ENCODE measurements at places on chromosomes 3 and 15.

DNA sequence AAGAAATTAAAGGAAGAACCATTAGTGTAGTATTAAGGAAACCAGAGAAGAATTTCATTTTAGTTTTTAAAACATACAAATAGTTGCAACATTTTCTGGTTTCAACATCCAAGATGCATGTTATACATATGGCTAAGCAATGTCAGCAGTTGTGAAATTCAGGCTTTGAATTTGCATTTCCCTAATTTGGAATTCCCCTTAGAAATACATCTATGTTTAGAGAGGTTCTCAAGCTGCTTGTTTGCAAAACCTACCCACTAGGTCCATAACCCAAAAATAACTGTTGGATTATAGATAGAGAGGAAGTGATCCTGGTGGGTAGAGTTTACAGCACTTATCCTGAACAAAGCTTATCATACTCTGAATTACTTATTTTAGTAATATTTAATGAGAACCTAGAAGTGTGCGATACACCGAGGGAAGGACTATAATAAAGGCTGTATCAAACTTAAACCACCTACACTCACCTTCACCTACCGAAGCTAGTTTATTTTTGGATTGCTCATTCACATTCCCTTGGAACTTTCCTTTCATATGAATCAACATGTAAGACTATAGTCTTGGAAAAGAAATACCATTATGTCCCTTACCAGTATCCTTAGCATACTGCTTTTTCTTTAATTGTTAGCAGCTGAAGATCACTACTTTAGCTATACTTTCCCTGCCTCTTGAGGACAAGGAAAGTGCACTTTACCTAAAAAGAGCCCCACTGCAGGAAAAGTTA is 60.6 kb downstream of the CHAC1 start:
- no peak for DNase-seq

GRCh38 chr3:42071904-42072812 is 19.0 kb upstream of the TRAK1 start:
- no peak for DNase-seq

- peak; percentile 70 for DNase-seq
Measured at GRCh38 chr15:78052001-78052401, 25.5 kb downstream of the TBC1D2B start.

DNA sequence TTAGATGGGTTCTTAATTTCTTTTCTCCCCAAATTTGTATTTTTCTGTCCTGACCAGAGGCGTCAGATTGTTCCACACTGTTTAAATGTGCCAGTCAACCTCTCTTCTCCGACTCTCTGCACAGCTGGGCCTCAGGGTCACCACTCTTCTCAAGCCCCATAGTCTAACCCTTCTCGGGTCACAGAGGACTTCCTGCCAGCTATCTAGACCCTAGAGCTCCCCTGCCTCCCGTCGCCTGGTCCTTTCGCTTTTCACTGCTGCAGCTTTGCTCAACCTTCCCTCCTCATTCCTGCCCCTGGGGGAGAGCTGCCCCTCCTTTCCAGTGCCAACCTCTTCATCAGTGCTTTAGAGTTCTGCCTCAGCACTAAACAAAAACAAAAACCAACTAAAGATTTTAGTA is 151.7 kb downstream of the ATG7 start:
- no peak for DNase-seq

DNA sequence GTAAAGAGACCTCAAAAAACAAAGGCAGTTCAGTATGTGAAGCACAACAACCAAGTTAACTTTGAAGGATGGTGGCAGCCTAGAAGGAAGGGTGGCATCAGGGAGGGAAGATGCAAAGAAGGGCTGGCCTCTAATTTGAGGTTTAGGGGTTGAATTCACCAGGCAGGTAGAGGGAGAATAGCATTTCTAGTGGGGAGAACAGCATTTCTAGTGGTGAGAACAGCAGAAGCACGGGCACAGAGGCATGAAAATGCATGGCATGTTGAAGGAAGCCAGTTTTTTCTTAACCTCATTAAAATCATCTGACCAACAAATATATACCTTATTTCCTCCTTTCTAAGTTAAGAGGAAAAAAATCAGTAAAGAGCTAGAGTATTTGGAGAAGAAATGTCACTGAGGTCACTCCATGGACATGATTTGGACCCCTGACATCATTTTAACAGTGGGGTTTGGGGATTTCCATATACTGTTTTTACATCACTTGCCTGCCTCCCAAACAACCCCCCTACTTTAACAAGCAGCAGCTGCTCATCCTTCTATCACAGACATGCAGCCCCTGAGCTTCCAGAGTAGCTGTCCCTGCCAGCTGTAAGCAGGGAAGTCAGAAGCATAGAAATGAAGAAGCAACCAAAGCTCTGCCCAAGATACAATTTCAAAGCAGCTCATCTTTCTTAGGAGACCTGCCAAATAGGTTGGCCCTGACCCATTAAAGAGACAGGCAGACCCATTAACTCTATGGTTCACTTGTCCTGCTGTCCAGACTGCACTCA is 2.4 kb upstream of the POPDC2 start:
- no peak for DNase-seq
